ENCODE measurements at places on chromosomes 2 and 18. TPM values are rescaled to one million over a fixed set of nuclear protein-coding genes. Genes with fewer than 3 reads are reported as not detected.

Gene USP34
- 48.1 TPM for total RNA-seq

Gene LHCGR
- total RNA-seq = not detected

Gene CLK1
- 36.5 TPM for total RNA-seq

Gene POTEI
- 0.05 TPM for total RNA-seq

Gene TDRD15
- total RNA-seq = not detected

Gene CIB4
- total RNA-seq = not detected

Gene BBS5
- 3.5 TPM for total RNA-seq

Gene ACTG2
- total RNA-seq = 0.25 TPM

Measured in mammary microvascular endothelial cell (primary cell).